ENCODE measurements at places on chromosomes 1 and 21.

DNA sequence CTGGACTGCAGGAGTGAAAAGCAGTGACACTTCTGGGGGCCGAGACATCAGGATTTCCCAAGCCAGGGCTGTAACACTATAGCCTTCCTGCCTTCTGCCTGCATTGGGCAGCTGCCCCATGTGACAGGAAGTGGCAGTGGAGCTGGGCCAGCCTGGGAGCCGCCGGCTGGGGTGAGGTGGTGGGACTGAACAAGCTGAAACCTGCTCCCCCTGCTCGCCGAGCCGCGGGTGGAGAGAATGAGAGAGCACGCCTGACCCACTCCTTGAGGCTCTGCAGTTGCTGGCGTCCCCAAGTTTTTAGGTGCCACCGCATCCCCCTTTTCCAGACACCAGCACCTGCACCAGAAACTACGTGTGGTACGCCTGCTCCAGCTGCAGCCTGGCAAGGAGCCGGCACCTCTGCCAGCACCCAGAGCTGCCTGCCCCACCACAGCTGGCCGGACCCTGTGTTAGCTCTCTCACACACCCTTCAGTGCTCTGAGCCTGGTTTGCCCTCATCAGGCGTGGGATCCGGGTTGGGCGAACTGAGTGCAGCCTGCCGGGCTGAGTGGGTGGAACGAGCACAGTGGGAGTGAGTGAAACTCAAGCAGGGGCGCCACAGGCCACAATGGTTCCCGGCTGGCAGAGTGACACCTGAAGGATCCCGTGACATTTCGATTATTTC, 119.4 kb downstream of the AKT3 start:
- DNase-seq: no peak

DNA sequence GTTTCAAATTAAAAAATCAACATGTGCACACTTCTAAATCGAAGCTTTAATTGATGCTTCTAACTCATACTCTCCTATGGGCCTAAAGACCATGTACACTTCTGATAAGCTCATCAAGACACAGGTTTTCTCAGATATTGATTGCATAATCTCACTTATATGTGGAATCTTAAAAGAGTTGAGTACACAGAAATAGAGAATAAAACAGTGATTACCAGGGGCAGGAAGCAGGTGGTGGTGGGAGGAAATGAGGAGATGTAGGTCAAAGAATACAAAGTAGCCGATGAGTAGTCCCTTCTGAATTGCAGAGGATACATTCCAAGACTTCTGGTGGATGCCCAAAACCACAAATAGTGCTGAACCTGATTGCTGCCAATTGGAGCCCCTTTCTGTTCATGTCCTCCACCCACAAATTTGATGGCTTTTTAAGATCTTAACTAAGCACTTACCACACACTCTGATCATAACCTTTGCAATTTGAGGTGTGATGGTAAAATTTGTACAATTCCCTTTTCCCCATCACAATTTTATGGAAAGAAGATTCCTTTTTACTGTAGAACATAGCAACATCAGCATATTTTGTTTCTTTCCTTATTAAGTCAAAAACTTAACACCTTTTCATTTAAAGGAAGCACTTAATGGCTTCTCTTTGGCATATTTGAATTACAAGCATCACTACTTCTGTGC, 3.3 kb upstream of the CD1B start:
- no peak for DNase-seq

DNA sequence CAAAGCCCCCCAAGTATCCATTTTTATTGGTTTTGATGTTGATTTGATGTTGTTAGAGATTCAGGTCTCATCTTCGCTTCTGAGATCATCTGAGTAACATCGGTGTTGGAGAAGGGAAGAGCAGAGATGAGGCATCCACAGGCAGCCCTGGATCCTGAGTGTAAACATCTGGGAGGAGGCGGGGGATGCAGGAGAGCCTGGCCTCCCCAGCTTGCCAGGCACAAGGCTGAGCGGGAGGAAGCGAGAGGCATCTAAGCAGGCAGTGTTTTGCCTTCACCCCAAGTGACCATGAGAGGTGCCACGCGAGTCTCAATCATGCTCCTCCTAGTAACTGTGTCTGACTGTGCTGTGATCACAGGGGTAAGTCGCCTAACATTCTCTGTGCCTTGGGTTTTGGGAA, at the start of gene PROK1:
TSS of gene PROK1 (plus strand) at position 221 of the 400 bp plus-strand sequence. CDS start at position 289, 68 bp downstream.
- no peak for DNase-seq

DNA sequence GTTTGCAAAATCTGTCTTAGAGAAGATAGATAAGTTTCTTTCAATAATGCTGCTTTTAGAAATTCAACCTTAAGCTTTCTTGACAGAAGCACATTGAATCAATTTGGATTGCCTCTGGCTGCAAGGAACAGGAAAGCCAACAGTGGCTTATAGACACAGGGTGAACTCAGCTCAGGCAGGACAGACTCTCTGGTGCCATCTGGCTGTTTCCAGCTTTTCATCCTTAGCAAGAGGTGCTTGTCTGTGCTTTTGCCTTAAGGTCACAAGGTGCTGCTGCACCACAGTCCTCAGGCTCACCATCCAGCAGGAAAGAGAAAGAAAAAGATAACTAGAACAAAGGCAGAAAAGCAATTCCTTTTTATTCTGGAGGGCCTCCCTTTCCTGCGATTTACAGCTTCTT, 93.7 kb upstream of the ETS2 start:
- no peak for DNase-seq

DNA sequence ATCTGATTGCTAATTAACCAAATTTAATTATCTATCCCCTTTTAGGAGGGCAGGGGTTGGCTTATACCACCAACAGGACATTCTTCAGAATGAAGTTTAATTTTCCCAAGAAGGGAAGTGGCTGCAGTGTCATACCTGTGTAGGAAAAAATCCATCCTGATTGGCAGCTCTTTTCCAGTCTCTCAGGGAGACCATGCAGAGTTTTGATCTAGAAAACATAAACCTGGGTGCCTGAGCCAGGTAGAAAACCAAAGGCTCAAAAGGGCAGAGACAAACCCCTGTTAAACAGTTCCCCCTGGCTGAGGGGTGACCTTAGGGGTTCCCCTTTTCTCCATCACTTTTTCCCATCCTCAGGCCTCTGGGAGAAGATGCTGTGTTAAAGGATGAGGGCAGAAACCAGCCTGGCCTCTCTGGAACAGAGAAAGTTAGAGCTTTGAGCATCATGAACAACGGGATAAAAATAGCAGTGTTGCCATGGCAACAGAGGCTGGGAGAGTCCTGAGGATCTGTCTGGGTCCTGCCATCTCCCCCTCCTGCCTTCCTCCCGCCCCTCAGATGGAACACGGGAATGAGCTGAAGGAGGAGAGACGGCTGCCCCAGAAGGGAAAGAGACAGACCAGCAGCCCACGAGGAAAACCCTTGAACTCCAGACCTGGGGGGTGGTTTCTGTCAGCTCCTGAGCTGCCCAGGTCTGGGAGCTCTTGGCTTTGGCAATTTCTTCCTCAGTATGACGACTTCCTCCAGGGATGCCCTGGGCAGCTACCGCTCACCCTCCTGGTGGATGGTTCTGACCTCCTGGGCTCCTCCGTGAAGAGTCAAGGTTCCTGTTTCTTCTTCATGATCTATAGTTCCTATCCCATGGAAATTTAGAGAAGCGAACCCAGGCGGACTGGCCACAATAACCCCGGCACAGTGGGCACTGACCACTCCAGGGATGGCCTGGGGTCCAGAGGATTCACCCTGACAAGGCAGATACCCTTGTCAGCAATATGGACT, 14.0 kb upstream of the LEMD1 start:
- DNase-seq: no peak

DNA sequence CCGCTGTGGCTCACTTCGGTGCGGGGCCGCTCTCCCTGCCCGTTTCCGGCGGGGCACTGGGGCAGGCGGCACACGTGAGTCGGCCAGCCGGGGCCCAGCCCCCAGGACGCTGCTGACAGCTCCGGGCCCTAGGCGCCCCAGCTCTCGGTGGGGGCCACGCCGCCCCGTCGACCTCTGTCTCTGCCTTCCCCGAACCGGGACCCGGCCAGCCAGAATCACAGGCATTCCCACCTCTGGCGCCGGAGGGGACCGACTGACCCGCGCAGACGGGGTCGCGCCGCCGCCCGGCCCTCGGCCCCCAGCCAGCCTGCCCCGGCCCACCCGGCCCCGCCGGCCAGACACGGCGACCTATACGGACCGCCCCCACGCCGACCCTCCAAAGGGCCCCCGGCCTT, 755 bp downstream of the SCMH1 start:
- DNase-seq: no peak

- DNase-seq: no peak
Measured at GRCh38 chr21:27448960-27449359, 482.1 kb upstream of the ADAMTS5 start.

DNA sequence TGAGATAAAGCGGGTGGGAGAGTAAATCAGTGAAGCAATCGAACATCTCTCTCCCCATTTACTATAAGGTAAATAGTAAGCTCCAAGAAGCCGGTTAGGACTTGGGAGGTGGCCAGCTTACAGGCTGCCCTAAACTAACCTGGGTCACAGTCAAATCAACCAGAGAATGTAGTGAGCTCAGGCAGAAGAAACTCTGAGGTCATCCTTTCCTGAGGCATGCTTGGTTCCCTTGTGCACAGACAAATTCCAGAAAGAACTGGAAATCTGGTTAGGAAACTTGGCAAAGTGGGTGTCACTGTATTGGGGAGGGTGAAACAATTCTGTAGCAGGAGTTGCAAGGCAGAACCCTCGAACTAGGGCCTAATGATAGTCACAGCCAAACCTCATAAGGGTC, 72.5 kb downstream of the NTMT2 start:
- no peak for DNase-seq

- DNase-seq: no peak
Measured at GRCh38 chr1:11713095-11713494, 21.6 kb downstream of the DRAXIN start.

DNA sequence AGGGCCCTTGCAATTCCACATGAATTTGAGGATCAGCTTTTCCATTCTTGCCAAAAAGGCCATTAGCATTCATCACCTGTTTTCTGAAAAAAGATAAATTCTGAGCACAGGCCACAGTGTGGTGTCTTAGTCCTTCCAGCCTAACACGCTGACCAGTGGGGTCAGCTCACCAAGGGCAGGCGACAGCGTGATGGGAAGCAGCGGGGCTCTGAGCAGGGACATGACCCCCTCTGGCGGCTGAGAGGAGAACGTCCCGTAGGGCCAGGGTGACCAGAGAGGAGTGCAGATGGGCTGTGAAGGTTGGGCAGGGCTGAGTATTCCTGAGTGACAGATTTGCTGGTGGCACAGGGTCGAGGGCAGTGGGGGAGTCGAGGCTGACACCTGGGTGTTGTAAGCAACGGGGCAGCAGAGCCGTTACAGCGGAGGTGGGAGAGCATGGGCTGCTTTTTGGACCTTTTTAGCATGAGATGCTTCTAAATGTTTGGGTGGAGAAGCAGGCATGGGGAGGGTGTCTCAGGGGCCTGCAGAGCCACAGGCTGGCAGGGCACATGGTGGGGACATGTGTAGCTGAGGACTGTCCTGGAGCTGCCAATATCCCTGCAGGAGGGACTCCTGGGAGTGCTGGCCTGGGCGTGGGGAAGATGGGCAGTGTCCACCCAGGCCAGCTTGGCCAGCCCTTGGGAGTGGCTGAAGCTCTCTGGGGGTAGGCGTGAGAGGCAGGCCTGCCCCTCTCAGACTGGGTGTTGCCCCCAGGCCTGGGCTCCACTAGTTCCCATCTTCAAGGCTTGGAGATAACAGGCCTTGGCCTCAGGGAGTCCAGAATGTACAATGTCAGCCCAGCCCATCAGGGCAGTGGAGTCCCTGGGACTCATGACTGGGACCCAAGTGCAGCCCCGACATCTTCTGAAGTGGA, 8.6 kb upstream of the CALML6 start:
- DNase-seq: no peak

DNA sequence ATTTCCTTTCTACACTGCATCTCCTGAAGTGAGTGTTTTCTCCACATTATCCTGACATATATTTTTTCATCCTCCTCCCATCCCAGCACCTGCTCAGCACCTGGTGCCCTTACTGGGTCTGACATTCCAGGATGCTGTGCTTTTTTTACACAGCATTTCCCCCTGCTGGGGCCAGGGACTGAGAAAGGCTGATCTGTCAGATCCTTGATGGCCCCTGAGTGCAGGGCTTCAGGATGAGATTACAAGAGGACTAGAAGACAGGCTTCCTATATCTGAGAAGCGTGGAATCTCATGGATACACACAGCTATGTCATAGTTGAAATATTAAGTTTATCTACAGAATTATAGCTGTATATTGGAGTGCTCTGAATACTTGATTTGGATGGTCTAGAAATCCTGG, 24.4 kb downstream of the RCAN1 start:
- DNase-seq: no peak

DNA sequence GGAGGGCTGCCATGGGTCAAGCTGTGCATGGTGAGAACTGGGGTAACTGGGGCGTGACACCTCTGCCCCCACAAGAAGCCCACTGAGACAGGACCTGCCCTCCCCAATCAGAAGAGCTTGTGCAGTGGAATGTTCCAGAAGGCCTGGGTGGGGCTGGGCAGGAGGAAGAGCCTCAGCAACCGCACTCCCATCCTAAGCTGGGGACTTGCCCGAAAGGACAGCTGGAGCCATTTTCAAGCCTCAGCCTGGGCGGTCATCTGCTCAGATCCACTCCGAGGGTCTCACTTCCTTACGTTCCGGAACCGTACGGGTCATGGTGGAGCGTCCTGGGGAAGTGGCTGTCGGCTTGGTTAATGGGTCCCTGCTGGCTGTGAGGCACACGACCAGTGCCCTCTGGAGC, 158.6 kb upstream of the ARHGEF16 start:
- DNase-seq: no peak

DNA sequence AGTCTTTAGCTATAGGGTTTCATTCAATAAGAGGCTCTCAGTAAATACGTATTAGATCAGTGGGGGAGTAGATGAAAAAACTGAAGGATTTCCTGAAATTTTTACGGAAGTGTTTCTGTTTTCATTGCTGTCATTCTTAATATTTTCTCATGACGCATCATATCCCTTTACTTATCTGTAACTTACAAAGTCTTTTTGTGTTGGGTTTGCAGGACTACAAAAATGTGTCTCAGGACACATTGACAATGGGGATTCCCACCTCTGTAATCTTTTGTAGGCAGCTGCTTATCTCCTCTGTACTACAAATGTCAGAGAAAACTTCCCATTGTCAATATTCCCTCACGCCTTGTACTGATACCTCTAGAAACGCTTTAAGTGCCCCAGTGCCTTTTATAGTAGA, 35.5 kb downstream of the CRP start:
- DNase-seq: no peak

GRCh38 chr1:147414505-147415163, 126.7 kb upstream of the BCL9 start:
- DNase-seq: no peak

DNA sequence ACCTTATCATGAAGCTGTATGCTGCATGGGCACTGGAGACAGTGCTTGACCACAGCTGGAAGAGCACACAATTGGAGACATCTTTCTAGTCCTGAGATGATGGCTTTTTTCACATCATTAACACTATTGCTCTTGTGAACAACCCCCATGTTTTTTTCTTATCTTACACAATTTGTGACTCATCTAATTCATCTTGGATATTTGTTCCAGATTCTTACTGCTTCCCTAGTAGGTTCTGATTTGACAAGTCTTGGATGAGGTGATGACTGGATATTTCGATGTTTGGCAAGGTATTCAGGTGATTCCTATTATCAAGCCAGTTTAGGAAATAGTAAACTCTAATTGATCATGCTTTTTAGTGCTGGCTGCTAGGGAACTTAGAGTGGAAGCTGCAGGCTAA, 23.7 kb downstream of the HLX start:
- DNase-seq: no peak
